Cerebellar cortex (tissue), 1 donor: ENCODE measurements at places on chromosomes 7 and 10.
A peak's percentile ranks its signal among the peaks of the same experiment; 100 is the strongest.

DNA sequence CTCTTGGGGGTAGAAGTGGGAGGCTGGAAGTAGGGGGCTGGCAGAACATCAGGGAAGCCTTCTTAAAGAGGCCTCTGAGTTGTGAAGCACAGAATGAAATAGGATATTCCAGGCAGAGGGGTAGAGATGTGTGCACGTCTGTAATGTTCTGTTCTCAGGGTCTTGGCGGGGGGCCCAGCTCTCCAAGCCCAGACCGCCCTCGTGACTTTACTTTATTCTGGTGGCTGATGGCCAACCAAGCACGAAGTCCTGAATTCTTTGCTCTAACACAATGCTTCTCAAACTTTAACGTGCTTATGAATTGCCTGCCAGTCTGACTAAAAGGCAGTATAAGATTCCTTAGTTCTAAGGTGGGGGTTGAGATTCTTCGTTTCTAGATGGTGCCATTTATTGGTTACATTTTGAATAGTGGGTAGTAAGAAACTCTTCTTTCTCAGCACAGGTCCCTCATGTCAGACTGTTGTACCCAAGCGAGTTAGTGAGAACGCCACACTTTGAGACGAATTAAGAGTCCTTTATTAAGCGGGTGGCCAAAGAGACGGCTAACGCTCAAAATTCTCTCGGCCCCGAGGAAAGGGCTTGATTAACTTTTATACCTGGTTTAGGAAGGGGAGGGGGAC lies 8.2 kb downstream of the PRXL2A start:
- DNase-seq, result no peak

- DNase-seq, result no peak
Observed at GRCh38 chr7:77824636-77825035, 26.1 kb downstream of the PHTF2 start.

DNA sequence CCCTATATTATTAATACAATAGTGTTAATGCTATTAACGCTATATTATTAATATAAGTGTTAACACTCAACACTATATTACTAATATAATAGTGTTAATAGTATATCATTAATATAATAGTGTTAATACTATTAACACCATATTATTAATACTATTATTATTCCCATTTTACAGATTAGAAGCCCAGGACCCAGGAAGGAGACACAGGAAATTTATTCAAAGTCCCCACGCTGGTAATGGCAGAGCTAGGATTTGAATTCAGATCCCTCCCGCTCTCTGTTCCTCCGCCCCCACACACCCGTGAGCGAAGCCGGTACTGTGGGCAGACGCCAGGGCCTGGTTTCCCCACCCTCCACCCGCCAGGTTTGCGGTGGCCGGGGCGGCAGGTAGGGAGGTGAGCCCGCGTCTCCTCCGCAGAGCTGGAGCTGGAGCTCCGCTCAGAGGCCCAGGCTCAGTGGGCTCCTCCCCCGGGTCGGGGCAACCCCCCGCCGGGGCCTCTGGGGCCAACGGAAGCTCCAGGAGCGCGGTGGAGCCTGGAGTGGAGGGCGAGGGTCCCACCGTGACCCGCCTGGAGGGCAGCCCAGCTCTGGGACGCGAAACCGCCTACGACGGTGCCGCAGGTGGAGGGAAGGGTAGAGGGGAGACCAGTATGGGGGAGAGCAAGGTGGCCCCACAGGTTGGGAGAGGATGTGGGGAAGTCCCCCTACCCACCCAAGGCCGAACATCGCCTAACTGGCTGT lies at the start of gene TMEM225B:
Gene TMEM225B (plus strand): TSS at position 506 of the 740 bp plus-strand sequence. CDS start 6,122 bp downstream, outside the sequence.
- no peak for DNase-seq

DNA sequence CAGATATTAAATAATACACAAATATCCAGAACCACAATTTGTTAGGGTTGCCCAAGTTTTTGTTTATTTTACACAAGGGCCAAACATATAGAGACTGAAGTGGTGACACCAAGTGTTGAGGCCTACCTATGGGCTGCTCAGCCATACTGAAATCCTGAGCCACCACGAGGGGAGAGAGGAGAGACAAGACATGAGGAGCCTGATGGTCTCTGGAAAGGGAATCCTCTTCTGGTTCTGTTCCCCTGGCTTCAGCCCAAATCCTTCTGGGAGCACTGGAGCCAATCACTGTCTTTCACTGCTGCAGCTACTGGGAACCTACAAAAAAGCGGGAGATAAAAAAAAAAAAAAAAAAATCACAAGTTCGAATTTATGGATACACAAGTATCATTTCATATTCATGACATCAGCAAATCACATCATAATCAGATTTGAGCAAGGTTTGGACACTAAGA lies 1.9 kb downstream of the SKIDA1 start:
- peak; percentile 67 for DNase-seq

GRCh38 chr10:12887780-12888179 lies 113.7 kb downstream of the CCDC3 start:
- no peak for DNase-seq

DNA sequence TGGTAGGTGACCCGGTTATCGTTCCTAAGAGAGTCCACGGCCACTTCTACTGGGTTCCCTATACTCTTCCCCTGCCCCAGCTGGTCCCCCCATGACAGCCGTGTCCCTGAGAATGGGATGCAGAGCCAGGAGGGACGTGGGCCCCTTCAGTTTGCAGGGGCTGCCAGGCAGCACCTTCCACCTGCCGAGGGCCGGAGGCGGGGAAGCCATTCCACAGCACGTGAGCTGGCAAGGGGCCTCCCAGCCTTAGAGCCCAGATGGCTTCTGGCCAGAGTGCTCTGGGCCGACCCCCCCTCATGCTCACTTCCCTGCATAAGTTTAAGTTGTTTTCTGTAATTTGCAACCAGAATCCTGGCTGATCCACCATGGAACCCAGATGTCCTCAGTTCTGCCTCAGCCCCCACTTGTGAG lies 39.0 kb downstream of the DIP2C start:
- no peak for DNase-seq

DNA sequence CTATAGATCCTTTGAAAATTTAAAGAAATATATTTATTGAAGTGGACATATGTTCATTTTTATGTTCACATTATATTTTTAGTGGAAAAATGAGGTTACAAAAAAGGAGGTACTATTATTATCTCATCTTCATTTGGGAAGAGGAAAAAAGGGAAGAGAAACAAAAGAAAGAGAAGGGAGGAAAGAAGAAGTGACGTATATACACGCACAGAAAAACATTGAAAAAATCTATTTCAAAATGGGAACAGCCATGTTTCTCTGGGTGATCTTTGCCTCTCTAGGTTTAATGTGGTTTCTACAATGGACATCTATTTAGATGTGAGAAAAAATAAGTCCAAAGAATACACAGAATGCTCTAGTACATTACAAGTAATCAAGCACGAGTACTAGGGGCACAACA lies 14.8 kb downstream of the ANK3 start:
- DNase-seq, result no peak

DNA sequence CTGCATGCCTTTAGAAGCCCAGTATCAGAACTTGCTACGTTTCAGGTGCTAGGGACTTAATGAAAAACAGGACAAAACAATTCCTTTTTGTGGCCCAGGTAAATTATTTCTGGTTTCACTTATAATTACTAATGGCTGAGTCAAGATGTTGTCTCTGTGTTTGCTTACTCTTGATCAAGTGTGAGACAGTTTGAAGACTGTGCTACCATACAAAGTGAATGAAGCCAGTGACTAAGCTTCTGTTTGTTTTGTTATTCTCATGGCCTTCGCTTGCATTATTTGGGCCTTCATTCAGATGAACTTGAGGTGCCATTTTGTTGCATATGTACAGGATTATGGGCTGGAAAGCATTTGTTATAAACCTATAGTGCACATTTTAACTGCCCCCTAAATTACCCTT lies 17.9 kb downstream of the SMNDC1 start:
- DNase-seq, result no peak

DNA sequence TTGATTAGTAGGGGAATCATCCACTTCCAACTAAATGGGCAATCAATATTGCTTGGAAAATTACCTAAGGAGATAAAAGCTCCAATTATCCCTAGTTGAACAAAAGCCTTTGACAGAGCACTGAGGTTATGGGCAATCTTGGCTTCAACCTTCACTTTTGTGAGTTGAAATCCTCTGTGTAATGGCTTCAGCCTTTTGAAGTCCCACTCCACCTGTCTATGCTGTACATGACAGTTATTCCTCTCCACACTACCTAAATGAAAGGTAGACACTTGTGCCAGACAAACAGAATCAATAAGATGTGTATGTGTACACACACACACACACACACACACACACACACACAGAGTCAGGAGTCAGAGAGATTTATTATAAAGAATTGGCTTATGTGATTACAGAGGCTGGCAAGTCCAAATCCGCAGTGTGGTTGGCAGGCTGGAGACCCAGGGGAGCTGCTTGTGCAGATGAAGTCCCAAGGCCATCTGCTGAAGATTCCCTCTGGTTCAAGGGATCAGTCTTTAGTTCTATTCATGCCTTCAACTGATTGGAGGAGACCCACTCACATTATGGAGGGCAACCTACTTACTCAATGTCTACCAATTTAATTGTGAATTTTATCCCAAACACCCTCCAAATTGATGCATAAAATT lies 164.8 kb upstream of the CDC14C start:
- DNase-seq, result no peak

DNA sequence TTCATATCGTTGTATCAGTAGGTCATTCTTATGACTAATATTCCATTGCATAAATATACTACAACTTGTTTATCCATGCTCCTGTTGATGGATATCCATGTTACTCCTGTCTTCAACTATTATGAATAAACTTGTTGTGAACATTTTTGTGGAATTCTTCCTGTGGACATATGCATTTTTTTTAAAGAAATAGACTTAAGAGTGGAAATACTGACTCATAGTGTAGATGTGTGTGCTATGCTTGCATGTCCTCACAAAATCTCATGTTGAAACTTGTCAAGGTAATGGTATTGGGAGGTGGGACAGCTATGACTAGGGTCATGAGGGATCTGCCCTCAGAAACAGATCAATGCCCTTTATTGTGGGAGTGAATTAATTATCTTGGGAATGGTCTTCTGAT lies 240.5 kb upstream of the PRSS58 start:
- no peak for DNase-seq
